ENCODE measurements at places on chromosomes 7 and 10.

DNA sequence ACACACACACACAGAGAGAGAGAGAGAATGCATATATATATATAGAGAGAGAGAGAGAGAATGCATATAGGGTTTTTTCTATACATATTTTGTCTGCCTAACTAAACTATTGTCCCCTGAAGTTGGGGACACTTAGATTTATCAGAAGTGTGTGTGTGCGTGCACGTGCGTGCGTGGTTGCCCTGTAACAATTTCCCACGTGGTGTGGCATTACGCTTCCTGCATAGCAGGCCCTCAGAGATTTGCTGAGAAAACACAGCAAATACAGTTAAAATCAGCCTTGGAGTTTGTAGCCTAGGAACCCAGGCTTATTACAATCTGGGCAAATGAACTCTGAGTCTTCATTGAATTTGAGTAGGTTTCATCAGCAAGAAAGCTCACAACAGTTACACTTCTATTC, 14.7 kb downstream of the RNF32 start:
- no peak for DNase-seq

DNA sequence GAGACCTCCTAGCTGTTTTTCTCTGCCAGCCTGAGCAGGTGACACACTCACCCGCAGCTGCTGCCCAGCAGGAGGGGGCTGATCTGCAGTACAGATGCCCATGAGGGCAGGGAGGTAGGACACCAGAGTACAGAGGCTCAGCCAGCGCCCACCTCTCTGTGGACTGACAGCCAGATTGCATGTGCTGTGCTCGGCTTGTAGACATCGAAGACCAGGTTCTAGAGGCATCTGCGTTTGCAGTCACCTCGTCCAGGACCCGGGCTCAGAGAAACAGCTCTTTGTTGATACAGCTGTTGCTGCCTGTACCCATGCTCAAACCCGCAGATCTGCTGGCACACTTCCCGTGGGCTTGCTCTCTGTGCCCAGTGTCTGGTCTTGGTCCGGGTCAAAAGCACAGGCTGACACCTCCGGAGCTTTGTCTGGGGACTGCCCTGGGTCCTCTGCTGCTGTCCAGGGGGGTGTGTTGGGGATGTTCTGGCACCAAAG, 224.7 kb downstream of the GLRX3 start:
- DNase-seq: no peak

- no peak for DNase-seq
Observed at GRCh38 chr7:40331915-40332314, 197.1 kb downstream of the SUGCT start.

DNA sequence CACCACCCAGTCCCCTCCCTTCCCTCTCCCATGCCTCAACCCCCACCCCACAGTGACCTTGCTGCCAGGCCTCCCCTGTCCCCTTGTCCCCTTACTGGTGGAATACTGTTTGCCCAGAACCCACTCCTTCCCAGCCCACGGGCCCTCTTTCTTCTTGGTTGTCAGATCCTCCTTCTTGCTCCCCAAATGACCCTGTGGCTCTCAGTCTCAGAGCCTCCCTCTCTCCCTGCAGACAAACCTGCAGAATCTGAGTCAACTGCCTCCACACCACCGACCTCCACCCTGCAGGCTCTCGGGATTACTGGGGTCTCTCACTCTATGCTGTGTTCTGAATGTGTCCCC, 47.5 kb downstream of the HSPA12A start:
- no peak for DNase-seq

DNA sequence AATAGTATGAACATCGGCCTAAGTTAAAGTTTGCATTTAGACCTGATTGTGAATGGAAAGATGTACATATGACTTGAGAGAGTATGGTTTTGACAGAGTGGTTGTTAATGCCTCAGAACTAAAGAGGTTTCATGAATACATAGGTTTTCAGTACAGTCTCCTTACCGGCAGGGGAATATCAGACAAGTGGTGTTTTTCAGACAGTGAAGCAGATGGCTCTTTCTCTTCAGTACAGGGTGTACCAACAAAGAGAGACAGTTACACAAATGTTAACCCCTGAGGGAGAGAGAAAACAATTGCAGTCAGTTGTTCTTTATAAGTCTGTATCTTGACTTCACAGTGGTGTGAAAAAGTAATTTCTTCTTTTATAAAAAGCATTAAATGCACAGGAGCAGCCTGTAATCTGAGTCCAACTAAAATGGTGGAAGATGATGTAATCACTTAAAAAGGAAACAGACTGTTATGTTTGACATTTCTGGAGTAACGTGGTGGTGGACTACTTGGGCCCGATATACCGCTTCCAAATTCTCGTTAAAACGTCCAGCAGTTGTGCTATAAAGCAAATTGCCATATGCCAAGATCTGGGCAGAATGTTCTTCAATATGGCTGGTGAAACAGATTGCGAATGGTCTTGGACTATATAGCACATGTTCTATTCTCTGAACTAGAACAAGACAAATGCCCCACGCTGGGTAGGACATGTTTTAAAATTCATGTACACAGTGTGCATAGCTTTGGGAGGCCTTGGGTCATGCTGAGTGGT, 69.2 kb downstream of the SDK1 start:
- no peak for DNase-seq

DNA sequence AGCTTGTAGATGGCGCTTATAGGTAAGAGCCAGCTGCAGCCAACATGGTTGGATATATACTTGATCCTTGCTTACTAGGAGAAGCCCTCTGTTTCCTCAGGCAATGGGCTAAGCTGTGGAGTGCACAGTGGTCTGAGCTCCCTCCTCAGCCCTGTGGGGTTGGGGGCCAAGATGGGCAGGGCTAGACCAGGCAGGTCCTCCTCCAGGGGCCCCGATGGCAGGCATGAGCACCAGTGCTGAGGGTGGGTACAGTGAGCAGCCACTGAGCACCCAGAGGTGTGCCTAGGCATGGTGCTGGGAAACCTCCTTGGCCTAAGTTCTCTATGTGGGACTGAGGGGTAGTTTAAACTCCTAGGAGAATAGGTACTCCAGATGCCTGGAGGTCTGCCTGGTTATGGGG, 680.2 kb downstream of the SUGCT start:
- no peak for DNase-seq

GRCh38 chr7:152673897-152674296, 2.0 kb downstream of the XRCC2 start:
- no peak for DNase-seq

GRCh38 chr7:131327049-131327625, 539 bp upstream of the MKLN1 start:
- peak; percentile 10 for DNase-seq

DNA sequence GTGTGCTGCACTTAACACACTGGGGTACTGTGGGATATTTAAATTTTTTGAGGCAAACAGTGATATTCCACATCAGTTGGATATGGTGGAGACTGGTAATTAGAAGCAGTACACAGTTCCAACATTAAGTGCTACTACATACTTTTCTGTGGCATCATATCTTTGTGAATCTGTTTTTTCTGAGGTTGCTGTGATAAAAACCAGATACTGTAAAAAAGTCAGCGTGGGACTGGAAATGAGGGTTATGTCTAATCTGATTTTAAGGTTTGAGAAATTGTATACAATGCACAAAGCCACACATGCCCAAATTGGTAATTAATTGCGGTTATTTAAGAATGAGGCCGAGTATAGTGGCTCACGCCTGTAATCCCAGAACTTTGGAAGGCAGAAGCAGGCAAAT, 41.2 kb downstream of the TBC1D12 start:
- DNase-seq: no peak
